ENCODE measurements at places on chromosomes 11 and 22.

- no peak for DNase-seq
Observed at GRCh38 chr22:32340411-32340810, 17.3 kb upstream of the RFPL3 start.

- DNase-seq, result no peak
Observed at GRCh38 chr11:121372028-121372427, 79.5 kb downstream of the SC5D start.

- DNase-seq, result no peak
Observed at GRCh38 chr11:44454666-44455065, 110.8 kb upstream of the CD82 start.

DNA sequence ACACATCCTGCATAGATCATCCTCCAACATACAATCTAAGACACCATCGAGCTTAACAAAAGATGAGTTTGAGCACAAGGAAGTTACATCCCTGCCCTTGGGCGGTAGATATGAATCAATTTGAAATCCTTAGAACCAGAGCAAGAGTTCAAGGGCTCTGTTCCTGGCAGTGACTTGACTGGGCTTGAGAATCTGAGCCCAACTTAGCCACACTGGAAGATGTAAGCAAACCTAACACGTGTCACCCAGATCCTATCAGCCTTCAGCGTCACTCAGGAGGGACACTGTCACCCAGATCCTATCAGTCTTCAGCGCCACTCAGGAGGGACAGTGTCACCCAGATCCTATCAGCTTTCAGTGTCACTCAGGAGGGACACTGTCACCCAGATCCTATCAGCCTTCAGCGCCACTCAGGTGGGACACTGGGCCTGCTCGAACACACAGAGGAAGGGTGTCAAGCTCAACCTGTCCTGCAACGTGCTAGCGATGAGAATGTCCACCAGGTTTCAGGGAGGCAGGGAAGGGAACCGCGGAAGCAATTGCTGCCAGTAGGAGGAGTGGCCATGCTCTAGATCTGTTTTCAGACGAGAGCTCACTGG is 32.8 kb upstream of the CTSD start:
- no peak for DNase-seq

DNA sequence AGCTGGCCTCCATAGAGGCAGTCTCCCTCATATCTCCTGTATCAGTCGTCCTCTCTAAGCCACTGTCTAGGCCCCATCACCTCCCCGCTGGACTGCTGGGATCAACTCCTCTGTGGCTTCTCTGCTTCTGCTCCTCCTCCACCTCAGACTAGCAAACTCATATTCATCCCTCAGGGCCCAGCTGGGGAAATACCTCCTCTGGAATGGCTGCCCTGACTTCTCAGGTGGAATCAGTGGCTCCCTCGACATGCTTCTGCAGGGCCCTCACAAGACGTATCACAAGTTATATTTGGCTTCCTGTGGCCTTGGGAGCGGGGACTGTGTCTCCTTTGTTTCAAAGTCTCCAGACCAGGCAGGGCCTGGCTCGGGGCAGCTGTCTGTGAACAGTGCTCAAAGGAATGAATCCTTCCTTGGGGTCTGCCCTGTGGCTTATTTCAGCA is 10.0 kb downstream of the SLC29A2 start:
- DNase-seq, result no peak

DNA sequence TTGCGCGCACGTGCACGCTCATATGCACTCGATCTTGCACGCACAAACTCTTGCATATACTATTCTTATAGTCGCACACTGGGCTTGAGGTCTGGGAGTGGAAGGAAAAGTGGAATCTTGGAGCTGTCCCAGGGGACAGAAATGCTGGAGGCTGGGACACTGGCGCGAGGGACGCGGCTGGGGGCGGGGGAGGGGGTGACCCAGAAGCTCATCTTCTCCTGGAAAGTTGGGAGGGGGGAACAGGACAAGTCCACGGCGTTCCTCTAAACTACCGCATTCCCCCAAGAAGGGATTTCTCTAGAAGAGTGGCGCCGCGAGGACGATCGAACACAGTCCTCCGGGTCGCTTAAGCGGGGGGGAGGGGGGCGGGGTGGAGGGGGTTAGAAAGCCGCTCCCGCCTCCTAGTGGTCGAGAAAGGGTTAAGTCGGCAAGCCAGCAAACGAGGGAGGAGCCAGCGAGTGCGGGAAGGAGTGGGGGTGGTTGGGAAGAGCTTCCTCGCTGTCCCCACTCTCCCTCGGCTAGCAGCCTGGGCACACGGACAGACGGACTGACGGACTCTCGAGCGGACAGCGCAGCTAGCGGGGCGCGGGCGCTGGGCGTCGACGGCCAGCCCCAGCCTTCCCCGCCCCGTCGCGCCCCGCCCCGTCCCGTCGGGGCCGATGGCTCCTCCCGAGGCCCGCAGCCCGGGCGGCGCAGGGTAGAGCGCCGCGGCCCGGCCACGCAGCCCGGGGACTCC is at the start of gene RTN4RL2:
Gene RTN4RL2 (plus strand): TSS at position 507 of the 736 bp plus-strand sequence. CDS start 338 bp downstream, outside the sequence.
- peak; percentile 73 for DNase-seq

DNA sequence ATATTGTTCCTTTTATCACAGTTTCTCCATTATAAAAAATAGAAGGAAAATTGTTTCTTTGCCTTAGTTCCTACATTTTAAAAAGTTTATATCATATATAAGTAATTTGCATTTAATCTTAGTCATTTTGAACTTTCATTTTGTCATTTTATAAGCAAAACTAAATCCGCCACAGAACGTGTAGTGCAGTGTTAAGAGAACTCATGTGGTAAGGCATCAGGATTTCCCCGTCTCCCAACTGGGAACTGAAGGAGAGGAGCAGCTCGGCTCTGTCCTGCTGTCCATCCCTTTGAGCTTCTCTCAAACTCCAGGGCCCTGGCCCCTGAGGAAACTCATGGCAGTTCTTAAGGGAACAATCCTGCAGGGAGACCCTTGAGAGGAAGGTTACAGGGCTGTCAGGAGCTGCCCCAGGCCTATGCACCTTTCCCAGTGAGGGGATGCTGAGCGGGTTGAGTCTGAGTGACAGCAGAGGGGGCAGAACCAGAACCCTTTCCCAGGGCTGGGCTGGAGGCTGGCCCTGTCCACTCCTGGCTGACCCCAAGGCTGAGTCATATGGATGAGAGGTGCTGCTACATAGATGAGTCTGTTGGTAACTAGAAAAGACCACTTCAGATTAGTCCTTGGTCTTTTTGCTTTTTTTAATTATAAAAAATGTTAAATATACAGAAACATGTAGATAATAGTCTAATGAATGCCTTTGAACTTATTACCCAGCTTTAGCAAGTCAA is 333.1 kb downstream of the TBC1D22A start:
- no peak for DNase-seq

DNA sequence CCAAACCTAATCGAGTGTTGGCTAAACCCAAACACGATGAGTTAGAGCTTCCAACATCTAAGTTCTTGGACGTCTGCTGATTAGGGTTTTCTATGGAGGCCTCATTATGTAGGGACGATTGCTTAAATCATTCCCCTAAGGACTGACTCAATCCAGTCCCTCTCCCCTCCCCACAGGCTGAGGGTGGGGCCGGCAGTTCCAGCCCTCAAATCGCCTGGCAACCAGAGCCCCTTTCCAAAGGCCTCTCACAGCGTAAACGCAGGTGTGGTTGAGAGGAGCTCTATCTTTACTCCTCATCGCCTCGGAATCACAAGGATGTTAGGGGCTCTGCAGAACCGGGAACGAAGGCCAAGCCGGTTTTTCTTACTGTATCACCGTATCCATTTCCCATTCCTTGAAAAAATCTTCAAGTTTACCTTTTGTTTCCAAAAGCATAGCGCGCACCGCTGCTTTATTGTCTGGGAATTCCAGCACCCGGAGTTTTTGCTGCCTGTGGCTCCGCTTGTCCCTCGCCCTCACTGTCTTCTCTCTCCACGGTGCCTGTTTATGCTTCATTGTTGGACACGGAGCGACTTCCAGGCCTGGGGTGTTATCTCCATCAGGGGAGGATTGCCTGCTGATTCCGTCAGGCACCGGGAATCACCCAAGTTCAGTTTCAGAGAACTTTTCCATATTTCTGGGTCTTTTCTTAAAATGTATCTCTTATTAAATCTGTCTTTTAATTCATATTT is 13.8 kb upstream of the IFITM3 start:
- DNase-seq, result no peak

- DNase-seq, result peak; percentile 49
Observed at GRCh38 chr11:122754553-122755322, 83.6 kb upstream of the CRTAM start.

DNA sequence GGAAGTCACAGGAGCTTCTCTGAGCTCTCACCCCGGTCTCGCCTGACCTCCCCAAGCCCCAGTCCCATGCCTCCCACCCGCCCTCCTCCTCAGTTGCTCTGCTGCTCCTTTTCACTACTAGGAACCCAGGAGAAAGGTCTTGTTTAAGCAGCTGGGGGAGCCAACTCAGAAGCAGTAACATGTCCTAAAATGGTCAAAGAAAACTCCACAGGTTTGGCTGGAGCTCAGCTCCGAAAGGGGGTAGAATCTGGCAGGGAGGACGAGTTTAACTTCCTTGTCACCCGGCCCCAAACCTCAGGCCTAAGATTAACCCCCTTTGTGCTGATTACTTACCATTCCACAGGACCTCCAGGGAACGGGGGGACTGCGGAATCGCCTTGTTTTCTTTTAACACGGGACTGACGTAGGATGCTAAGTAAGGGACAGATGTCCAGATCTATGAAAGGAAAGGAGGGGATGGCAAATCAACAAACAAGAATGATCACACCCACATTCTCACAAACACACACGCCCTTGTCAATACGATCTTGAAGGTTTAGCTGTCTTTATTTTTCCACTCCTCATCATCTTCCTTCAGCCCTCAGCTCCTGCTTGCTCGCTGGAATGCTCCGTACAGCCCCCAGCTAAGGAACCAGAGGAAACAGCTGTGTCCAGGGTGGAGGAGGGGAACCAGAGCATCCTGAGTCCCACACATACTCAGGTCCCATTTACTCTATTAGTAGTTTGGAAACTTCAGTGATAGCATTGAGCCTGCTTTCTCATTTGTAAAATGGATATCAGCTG is 13.5 kb downstream of the PCSK7 start:
- DNase-seq, result no peak

Measured in activated naive CD4-positive, alpha-beta T cell treated with anti-CD3 and anti-CD28 coated beads for 36 hours (primary cell).